NCI-H774 (cell line): ENCODE measurements at places on chromosomes 1 and 21.

GRCh38 chr1:97202481-97203380, 481.1 kb downstream of the PTBP2 start:
- DNase-seq = no peak

GRCh38 chr1:166322470-166322869, 155.7 kb upstream of the FAM78B start:
- no peak for DNase-seq

DNA sequence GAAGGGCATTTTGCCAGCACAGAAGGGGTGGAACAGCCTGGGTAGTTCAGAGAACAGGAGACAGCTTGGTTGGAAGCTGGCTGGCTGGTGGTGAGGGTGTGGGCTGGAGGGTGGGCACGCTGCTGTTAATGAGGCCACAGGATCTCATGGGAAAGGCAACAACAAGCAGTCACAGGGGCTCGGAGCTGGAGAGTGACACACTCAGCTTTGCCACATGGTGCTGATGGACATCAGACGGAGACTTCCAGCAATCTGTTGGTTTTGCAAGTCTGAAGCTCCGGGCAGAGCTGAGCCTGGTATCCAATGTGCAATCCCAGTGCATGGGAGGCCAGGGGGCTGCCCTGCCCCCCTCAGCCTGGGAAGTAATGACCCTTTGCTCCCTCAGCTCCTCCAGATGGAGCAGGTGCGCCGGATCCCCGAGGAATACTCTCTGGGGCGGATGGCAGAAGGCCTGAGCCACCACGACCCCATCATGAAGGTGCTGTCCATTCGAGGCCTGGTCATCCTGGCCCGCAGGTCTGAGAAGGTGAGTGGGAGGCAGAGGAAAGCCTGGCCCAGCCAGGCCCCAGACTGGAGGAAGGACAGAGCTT, 15.6 kb upstream of the TTC4 start:
- DNase-seq = no peak

- no peak for DNase-seq
These were observed 58.0 kb downstream of the SDCCAG8 start for GRCh38 chr1:243313635-243314536.

GRCh38 chr1:1799716-1800115, 21.4 kb upstream of the NADK start:
- DNase-seq = no peak

DNA sequence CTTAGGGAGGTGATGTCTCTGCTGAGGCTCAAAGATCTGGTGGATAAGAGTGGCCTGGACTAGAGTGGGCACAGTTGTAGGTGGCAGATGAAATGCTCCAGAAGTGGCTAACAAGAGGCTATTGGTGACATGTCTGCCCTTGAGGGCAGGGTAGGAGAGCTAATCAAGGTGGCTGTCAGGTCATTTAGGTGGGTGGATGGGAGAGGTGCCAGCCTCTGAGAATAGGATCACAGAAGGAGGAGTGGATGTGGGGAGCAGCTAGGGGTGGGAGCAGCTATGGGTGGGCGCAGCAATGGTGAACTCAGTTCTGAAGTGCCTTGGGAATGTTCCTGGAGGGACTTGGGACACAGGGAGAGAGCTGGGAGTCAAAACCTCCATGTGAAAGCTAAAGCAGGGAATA, 142.0 kb upstream of the GRIK3 start:
- no peak for DNase-seq

- DNase-seq = no peak
These were observed 403.6 kb downstream of the RRAGC start for GRCh38 chr1:38455829-38456530.

DNA sequence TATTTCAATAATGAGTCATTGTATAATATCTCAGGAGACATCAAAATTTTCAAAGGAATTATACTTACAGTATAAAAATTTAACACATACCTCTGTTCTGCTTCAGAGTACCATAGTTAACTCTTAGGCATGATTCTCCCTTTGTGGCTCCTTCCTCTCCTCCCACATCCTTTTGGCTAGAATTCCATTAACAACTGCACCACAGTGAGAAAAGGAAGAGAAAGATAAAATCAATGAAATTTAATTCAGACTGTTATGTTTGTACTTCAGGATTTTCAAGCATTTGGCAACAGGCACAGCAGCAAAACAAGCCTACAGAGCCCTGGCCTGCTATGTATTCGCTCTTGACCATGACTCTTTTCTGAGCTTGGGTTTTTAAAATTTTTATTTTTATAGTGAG, 57.2 kb upstream of the SGIP1 start:
- no peak for DNase-seq

- DNase-seq = no peak
These were observed 47.1 kb upstream of the KAZN start for GRCh38 chr1:14551386-14551785.

GRCh38 chr21:38850277-38850951, 44.7 kb downstream of the ETS2 start:
- no peak for DNase-seq

GRCh38 chr1:27418326-27419185, 26.1 kb downstream of the GPR3 start:
- DNase-seq = no peak

- no peak for DNase-seq
These were observed 84.1 kb downstream of the LYST start for GRCh38 chr1:235782601-235783000.

DNA sequence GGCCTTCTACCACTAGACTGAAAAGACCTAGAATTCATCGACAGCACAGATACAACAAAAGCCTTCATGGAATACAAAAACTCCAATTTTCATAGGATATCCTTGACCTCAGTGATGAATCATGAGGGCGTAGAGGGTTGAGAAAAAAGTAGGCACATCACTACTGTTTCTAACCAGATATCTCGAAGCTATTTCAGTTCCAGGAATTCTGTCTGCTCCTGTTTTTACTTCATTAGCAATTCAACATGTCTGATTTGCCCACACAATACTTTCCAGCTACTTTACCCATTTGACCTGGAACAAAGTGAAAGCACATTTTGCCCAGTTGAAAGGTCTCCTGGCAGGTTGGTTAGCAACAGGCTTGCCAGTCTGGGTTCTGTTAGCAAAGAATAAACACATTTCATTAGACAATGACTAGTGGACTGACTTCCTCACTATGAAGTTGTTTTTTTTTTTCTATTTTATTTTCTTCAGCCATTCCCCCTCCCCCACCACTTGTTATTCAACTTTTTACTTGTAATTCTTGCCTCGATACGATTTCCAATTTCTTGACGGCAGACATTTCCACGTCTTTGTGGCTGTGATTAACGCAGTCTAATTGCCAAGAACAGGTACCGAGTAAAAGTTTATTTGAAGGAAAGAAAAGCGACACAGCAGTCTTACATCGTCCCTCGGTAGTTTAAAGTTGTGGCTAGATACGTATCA, 4.0 kb upstream of the ZBTB18 start:
- DNase-seq = peak; percentile 39

- DNase-seq = no peak
These were observed 410.4 kb upstream of the BEND5 start for GRCh38 chr1:49187056-49187455.

GRCh38 chr21:31326522-31327242, 17.4 kb downstream of the TIAM1 start:
- no peak for DNase-seq

DNA sequence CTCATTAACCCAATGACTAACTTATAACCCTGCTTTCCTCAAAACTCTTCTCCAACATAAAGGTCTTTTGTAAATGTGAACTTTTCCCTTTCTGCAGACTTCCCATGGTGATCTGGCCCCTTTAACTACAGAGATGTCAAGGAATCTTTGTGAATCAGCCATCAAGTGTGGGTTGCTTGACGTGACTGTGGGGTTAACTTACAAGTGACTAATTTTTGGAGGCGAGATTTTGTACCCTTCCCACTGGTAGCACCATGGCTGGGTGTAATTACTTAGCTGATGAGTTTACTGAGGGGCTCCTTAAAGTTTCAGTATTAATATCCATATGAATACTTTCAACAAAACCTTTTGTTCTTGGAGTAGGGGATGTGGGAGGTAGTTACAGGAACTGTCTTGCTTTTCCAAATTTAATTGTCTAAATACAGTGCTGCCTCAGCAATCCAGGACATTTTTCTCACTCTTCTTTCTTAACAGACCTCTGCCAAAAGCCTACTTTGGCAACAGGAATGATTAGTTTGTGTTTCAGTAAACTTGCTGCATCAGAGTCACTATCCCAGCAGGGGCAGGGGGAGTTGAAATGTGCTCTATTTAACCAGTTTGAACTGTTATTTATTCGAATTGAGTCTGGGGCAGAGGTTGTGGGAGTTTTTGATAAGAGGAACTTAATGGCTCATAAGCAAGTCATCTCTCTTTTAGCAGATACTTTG, 217.3 kb upstream of the FGGY start:
- no peak for DNase-seq

DNA sequence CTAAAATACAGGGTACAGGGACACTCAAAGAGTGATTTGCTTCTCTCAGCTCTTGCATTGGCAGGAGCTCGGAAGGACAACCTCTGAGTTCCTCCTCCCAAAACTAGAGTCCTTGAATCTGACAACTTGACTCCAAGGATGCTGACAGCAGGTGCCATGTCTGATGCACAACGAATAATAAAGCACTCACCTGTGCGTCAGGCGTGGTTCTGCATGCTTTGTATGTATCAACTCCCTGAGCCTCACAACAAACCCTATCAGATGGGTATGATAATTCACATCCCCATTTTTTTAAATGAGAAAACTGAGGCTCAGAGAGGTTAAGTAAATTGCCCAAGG, 1.4 kb downstream of the LAPTM5 start:
- no peak for DNase-seq

- DNase-seq = no peak
These were observed at the start of gene PLA2G5 for GRCh38 chr1:20069874-20070273. TSS of gene PLA2G5 (plus strand) at chr1:20070194. CDS start at chr1:20084831, 14,637 bp downstream.

- DNase-seq = no peak
These were observed 692 bp downstream of the TARDBP start for GRCh38 chr1:11013160-11013531.

- no peak for DNase-seq
These were observed 65.6 kb upstream of the GRHL3 start for GRCh38 chr1:24253571-24253970.

DNA sequence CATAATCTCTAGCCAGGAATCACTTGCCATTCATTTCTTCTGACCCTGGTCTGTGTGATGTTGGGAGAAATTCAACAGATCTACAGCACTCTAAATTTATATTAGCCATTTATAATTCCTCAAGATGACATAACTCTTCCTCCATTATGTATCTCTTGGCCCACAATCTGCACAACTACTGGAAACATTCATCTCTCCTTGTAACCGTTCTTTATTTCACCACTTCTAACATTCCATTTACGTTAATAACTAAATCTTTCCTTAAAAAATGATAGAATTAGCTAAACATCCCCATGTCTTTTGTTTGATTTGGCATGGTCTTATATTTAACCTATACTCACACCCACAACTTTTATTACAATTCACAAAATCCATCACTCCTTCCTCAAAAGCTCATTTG, 166.0 kb downstream of the COL11A1 start:
- DNase-seq = no peak

DNA sequence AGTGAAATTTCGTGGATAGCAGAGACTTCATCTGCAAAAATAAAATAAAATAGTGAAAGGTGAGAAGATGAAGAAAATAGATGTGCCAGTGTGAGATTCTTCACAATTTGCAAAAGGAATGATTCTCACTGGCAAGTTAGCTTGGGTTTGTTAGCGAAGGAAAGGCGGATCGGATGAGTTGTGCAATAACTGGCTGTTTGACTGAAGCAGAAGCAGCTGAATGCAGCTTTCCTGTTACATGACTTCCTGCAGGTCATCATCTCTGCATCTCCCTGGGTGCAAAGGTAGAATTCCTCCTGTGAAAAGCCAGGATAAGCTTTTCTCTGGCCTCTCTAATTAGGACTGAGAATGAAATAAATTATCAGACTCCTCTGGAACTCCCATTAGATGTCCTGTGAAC, 263.1 kb upstream of the CHRM3 start:
- no peak for DNase-seq

DNA sequence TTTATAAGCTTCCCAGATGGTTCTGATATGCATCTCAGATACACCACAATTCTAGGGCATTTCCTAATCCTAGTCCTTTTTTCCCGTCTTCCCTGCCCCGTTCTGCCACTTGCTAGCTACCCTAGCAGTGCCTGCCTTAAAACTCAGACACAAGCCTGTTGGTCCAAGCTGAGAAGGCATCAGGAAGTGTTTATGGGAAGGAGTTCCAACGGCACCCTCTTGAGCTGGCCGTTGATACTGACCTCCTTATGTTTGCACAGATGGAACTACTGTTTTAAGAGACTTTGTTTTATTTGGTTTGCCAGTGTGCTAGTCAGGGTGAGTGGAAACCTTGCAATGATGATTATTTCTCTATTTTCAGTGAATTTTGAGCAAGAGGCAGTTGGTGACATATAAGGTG, 67.2 kb downstream of the UCK2 start:
- DNase-seq = no peak

DNA sequence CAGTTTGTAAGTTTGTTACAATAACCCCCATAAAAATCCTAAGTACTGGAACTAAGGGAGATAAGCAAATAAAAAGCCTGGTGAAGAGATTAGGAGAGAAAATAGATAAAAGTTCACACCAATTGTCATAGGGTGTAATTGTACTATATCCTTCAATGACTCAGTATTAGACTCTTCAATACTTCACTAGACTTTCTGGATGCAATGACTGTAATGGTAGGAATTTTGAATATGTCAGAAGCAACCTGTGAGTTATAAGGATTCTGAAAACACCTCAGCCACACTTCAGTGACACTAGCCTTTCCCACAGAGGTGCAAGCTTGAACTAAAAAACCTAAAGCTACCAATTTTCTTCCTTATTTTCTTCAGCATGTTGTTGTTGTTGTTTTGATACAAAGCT, 147.9 kb downstream of the PTGER3 start:
- no peak for DNase-seq

DNA sequence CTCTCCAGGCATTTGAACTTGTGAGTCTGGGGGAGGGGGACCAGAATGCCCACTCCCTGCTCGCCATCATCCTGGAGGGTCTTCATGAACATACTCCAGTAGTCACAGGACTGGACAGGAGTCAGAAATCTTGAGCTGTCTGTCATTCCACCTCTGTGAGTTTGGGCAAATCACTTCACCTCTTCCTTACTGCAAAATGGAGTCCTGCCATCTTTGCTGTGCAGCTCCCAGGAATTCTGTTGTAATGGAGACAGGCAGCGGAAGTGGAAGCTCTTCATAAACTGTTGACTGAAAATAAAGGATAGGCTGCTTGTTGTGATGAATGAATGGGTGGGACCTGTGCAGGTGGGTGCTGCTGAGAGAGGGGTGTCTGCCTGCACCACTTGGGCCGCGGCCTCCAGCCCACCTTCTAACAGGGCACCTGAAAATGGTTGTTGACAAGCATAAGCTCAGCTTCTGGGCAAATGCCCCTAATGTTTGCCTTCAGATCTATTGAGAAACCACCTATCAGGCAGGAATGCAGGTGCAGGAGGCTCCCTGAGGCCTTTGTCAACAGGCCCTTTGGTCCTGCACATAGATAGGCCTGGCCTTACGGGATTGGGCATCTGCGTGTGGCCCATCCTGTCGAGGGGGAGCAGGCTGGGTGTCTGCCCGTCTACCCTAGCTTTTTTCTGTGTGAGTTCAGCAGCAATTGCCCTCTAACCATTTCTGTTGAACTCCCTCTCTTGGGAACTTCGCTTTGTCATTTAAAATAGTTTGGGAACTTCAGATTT, 321.0 kb downstream of the RPS6KC1 start:
- peak; percentile 59 for DNase-seq

GRCh38 chr1:228079601-228080263, 2.8 kb upstream of the ARF1 start:
- DNase-seq = no peak

GRCh38 chr1:245288796-245289195, 134.0 kb downstream of the KIF26B start:
- no peak for DNase-seq

GRCh38 chr1:184698969-184699368, 55.7 kb downstream of the EDEM3 start:
- DNase-seq = no peak
